Inflammatory macrophage (primary cell): ENCODE measurements at places on chromosomes 5 and 9.

DNA sequence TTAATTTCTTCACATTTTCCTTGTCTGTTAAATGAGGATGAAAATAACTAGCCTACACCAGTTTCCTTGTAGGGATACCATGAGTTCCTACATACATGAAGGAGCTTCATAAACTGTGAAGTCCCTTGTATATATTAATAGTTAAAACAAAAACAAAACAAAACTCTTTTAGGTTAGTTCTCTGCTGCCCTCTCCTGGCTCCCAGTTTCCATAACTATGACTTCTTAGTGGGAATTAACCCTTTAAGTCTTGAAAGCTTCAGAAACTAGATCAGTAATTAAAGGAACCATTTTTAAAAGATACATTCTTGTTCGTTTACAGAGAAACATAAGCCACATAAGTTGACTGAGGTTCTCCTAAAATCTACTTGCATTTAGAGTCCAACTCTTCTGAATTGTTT lies 500.0 kb upstream of the C9orf72 start:
- DNase-seq, result peak; percentile 68

DNA sequence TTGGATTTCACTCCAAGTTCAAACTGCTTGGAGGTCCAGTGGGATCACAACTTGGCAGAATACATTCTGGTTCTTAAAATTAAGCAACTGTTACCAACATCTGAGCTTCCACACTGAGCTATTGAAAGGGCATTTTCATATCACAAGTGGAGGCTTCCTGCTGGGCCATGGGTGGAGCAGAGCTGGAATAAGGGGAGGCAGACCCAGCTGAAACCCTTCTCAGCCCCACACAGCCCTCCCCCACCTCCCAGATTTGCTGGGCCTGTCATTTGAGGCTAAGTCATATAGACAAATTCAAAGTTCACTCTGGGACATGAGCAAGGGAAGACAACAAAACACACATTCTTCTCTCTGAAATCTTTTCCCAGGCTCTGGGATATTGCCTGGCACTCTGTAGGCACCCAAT lies 79.9 kb downstream of the ACTL7B start:
- no peak for DNase-seq

GRCh38 chr9:4964540-4964939 lies 20.5 kb upstream of the JAK2 start:
- no peak for DNase-seq

- no peak for DNase-seq
Measured at GRCh38 chr5:132498152-132498551, 7.6 kb upstream of the IRF1 start.

DNA sequence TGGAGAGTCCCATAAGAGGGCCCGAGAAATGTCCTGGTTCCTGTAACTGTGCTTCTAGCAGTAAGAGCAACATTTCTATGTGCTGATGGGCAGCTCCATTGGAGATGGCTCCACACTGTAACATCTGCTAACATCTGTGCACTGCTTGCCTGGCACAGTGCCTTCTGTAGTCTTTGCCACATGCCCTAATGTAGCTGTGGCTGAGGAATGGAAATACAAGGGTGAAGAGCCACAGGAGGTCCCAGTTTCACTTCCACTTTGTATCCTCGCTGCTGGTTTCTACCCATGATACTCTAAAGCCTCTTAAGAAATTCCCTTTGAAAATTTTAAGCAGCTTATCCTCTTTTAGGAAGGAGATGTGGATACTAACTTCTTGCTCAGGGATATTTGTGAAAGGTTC lies 97.4 kb downstream of the HOMER1 start:
- DNase-seq, result peak; percentile 67

GRCh38 chr9:130041648-130042405 lies 1.2 kb downstream of the FNBP1 start:
- DNase-seq, result no peak
